ENCODE measurements at places on chromosomes 1 and 21.

DNA sequence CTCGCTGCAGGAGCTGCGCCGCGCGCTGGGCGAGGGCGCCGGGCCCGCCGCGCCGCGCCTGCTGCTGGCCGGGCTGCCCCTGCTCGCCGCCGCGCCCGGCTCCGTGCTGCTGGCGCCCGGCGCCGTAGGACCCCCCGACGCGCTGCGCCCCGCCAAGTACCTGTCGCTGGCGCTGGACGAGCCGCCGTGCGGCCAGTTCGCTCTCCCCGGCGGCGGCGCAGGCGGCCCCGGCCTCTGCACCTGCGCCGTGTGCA is 730 bp downstream of the OLIG1 start:
- DNase-seq, result no peak

GRCh38 chr1:240663169-240663879 is 51.4 kb upstream of the GREM2 start:
- DNase-seq, result no peak

GRCh38 chr1:199868777-199869176 is 158.7 kb upstream of the NR5A2 start:
- no peak for DNase-seq

GRCh38 chr21:17002594-17003257 is 510.1 kb upstream of the CXADR start:
- DNase-seq, result peak; percentile 12

- no peak for DNase-seq
These were observed 37.4 kb downstream of the XCL1 start for GRCh38 chr1:168613691-168614231.

- no peak for DNase-seq
These were observed 5.6 kb downstream of the AMIGO1 start for GRCh38 chr1:109503935-109504334.

GRCh38 chr1:41243079-41243385 is 926 bp upstream of the SCMH1 start:
- DNase-seq, result no peak

- no peak for DNase-seq
These were observed 43.7 kb downstream of the HLX start for GRCh38 chr1:220922951-220923350.

GRCh38 chr1:162456323-162456722 is 41.3 kb upstream of the UHMK1 start:
- no peak for DNase-seq

DNA sequence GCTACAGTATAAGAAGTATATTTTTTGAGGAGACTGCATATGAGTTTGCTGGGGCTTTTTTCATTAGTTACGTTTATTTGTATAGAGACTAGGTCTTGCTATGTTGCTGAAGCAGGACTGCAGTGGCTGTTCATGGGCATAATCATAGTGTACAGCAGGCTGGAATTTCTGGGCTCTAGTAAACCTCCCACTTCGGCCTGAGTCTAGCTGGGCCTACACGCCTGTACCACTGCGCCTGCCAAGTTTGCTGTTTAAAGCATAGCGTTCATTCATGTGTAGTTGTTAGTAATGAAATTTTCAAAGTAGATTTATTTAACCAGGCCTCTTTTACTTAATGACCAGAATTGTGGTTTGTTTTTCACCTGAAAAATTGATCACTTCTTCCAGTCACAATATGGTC is 33.8 kb downstream of the HS2ST1 start:
- DNase-seq, result no peak

DNA sequence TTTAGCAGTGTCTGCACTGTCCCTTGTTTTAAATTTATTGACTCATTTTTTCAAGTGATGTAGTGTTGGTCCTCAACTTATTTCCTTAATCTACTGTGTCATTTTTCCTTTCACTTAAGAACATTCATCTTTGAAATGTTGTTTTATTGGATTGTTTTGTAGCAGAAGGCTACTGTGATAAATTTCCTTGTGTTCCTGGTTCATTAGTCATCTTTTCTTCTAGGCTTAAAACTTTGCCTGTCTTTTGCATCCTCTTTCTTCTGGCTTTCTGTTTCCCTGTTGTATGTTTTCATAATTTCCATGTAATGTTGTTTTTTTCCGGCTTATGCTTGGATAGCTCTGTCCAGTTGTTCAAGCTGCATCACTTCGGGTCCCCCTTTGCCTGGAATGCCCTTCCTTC is 61.9 kb downstream of the UBE2T start:
- DNase-seq, result no peak

GRCh38 chr1:36625935-36626310 is 143.2 kb upstream of the CSF3R start:
- no peak for DNase-seq

- DNase-seq, result peak; percentile 75
These were observed 89.2 kb upstream of the GRIK3 start for GRCh38 chr1:37123276-37124115.

DNA sequence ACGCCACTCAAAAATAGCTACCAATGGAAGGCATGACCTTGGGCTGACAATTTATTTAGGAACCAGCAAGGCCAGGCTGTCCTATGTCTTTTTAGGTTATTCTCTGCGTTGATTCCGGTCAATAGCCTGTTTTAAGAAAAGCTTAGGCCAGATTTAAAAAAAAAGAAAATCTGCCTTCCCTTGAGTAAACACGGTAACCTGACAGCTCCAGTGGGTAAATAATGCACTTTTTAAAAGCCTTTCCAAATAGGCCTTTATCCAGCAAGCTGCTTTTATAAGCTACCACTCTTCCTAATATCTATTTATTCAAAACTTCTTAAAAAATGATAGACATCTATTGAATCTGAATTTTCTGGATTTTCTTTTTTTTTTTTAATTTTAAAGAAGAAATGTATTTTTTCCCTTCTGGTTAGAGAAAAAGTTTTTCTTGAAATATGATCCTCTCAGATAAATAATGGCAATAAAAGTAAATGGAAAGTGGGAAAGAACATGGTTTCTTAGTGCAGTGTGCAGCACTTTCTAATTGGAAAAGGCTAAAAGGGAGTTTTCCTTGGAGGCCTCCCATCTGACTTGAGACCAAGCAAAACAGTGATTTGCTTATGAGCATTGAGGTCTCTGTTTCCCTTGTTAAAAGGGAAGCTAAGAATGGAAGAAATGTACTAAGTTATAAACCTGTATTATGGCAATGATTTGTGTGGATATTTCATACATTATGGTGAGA is 281.0 kb upstream of the RUNX1 start:
- no peak for DNase-seq

- no peak for DNase-seq
These were observed 24.8 kb upstream of the ZMYM4 start for GRCh38 chr1:35243691-35244090.

DNA sequence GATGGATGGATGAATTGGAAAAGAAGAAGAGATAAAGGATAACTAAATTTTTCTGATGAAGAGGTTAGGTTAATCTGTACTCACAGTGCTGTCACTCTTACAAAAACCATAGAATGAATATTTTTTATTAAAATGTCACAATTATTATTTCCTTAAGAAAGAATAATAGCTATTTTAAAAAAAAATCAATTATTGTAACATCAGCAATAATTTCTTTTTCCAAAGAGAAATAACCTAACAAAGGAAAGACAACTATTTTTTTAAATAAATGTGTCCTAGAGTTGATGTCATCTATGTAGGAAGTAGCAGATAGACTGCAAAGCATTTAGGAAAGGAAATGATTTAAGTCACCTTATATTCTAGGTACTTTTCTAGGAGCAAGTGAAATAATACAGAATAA is 33.6 kb upstream of the PLPPR4 start:
- DNase-seq, result no peak

- DNase-seq, result no peak
These were observed 222.6 kb downstream of the COL24A1 start for GRCh38 chr1:85933961-85934360.

DNA sequence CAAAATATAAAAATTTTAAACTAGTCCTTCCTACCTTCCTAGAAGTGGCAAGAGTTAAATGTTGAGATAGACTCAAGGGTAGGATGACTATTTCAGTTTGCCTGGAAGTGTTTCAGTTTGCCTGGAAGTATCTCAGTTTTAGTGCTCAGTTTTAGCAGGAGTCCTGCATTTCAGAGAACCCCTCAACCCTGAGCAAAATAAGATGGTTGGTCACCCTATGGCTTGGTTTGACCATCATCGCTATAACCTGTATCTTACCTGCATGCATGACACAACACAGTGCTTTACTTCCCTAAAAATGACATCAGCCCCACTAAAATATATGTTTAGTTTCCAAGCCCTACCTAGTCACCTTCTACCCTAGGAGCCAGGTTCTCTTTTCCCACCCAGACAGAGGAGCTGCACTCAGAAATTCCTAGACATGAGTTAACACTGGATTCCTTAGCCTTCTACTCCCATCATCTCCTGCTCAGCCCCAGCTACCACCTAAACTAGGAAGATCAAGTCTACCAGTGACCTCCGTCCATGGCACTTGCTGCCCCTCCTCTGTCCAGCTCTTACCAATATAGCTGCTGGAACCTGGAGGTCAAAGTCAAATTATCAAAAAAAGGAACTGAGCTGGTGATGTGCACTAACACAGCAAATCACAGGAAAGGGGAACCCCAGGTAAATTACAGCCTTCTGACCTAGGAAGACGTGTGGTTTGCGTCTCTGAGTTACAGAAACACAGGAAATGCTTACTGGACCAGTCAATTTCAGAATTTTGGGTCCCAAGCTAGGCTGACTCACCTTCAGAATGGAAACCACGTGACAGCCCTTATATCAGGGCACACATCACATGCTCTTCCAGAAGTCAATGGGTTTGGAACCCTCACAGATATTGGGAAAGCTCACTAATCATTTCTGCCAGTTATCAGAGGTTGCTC is 2.2 kb upstream of the G0S2 start:
- no peak for DNase-seq

DNA sequence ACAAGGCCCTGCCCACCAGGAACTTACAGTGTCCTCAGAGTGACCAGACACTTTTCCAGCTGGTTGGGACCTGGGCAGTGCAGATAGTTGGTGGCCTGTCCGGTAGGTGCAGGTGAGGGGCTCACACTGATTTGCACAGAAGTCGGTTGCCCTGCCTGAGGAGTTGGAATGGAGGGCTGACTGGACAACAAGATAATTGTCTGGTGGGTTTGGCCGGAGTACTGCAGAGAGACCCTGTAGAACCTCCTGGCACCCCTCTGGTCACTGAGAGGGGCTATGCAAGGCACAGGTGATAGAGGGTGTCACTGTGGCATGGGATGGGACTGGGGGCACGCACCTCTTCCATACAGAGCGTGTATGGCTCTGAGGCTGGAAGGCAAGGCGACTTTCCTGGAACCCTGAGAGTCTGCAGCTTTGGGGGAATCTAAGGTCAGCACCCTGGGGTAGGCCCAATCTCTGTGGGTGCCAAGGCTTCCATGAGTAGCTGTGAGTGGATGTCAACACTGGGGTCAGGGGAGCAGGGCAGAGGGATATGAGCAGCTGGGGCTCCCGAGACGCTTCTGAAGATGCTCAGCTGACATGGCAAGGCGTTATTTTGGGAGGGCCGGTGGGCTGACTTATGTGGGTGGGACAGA is 7.6 kb upstream of the PLA2G2D start:
- no peak for DNase-seq

- no peak for DNase-seq
These were observed 142.0 kb downstream of the POU2F1 start for GRCh38 chr1:167362638-167363037.

DNA sequence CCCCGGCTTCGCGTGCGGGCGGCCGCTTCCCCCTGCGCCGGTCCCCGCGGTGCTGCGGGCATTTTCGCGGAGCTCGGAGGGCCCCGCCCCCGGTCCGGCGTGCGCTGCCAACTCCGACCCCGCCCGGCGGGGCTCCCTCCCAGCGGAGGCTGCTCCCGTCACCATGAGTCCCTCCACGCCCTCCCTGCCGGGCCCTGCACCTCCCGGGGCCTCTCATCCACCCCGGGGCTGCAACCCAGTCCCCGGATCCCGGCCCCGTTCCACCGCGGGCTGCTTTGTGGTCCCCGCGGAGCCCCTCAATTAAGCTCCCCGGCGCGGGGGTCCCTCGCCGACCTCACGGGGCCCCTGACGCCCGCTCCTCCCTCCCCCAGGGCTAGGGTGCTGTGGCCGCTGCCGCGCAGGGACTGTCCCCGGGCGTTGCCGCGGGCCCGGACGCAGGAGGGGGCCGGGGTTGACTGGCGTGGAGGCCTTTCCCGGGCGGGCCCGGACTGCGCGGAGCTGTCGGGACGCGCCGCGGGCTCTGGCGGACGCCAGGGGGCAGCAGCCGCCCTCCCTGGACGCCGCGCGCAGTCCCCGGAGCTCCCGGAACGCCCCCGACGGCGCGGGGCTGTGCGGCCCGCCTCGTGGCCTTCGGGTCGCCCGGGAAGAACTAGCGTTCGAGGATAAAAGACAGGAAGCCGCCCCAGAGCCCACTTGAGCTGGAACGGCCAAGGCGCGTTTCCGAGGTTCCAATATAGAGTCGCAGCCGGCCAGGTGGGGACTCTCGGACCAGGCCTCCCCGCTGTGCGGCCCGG is 159.2 kb downstream of the RUNX1 start:
- DNase-seq, result peak; percentile 81

DNA sequence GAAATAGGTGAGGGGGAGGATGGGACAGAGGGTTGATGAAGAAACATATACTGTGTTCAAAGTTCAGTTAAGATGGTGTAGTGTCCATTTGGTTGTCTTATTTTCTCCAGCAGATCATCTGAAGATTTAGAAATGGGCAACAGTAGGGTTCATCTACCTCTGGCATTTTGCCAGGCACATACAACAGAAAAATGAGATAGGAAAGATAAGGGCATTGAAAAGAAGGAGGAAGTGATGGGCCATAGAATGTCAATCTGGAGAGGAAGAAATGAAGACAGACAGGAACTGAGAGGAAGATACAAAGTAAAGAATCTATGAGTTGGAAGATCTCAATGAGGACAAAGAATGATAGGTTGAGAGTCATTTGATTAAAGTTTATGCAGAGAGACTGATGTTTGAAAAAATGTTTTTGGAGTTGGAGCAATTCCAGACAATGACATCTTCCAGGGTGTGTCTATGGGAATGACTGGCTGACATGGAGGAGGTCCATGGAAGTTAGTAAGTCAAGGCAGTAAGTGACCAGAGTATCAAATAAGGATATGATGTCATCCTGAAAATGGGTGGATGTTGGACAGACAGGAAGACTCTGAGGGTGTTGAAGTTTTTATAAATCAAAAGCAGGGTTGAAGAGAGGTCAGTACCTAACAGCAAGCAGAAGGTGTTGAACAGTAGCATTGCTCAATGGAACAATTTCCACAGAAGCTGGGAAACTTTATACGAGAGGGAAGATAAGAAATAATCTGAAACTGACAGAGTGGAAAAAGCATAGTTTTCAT is 18.7 kb upstream of the CD55 start:
- no peak for DNase-seq
